ENCODE measurements at places on chromosomes 6 and 20.
A peak's percentile ranks its signal among the peaks of the same experiment; 100 is the strongest.

GRCh38 chr6:134166511-134167261 is 114.3 kb upstream of the SLC2A12 start:
- no peak for DNase-seq

DNA sequence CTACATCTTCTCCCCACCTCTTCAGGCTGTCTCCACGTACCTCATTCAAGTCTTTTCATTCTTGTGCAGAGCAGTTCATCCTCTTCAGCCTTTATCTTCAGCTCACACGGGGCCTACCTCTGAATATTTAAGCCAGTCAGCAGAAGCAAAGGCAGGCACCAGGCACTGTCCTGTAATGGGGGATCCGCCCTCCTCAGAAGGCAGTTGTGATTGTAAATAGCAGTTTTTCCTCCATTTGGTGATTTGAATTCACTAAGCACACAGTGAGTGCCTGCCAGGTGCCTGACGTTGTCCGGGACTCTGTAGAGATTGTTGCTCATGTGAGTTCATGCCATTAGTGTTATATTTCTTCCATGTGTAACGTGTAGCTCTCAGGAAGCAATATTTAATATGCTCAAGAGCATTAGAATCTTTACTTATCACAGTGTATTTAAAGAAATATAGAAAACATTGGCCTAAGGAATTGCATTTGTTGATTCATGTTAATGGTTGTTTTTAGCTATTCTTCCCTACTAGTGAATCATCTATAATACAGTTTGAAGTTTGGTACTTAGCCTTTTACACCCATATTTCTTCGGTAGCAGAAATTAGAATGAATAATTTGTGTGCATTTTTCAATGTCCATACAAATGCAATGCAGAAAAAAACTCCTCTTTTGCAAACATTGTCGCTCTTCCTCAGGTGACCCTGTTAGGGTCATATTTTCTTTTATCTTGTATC is 17.9 kb downstream of the BPHL start:
- no peak for DNase-seq

DNA sequence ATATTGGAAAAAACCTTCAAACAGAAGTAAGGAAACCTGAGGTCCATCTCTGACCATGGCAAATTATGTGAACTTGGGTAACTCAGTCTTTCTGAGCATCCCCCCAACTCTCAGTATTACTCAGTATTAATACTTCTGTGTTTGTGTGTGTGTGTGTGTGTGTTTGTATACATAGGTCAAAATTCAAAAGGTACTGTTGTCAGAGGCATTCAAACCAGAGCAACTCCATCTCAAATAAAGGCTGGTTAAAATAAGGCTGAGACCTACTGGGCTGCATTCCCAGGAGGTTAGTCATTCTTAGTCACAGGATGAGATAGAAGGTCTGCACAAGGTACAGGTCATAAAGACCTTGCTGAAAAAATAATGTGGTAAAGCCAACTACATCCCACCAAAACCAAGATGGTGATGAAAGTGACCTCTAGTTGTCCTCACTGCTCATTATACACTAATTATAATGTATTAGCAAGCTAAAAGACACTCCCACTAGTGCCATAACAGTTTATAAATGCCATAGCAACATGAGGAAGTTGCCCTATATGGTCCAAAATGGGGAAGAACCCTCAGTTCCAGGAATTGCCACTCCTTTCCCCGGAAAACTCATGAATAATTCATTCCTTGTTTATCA is 33.3 kb upstream of the SLC22A16 start:
- no peak for DNase-seq

DNA sequence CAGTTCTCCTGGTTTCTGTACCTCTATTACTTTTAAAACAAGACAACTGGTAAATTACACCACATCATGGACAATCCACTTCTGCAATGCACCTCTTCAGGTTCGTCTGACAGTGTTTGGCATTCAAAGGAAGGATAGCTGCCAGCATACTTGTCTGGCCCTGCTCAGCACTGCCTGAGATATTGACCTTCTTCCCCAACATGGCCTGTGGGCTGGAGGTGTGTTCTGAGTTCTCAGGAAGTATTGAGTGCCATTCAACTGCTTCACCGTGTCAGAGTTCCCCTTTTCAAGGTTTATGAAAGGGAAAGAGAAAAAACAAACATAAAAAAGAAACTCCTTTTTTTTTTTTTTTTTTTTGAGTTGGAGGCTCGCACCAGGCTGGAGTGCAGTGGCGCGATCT is 267.9 kb upstream of the SASH1 start:
- DNase-seq = no peak

- DNase-seq = no peak
Measured at GRCh38 chr6:7196019-7196402, 88.2 kb downstream of the RREB1 start.

GRCh38 chr6:100209323-100210136 is 215.5 kb upstream of the MCHR2 start:
- DNase-seq = no peak

DNA sequence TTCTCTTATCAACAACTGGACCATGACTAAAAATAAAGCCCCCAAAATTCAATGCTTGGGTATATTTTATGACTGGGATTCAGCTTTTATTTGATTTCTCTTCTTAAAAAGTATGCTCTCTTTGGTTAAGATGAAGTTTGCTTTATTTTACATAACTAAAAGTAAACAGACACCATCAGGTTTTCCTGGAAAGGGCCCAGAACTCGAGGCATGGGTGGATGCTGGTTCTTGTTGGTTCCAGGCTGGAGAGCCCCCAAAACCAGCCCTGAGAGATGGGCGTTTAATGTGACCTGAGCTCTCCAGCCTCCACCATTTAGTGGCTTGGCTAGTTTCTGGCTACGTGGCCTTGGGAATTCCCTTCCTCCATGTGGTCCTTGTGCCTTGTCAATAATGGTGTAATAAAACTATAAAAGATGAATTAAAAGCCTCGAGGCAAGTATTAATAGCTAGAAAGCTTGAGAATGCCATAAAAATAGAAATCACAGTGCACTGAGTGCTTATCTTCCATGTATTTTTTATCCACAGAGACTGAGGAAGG is 34.1 kb downstream of the BANF2 start:
- DNase-seq = no peak

GRCh38 chr6:159312206-159312605 is 143.0 kb downstream of the FNDC1 start:
- DNase-seq = no peak

GRCh38 chr6:169495601-169496000 is 206.2 kb downstream of the WDR27 start:
- no peak for DNase-seq

DNA sequence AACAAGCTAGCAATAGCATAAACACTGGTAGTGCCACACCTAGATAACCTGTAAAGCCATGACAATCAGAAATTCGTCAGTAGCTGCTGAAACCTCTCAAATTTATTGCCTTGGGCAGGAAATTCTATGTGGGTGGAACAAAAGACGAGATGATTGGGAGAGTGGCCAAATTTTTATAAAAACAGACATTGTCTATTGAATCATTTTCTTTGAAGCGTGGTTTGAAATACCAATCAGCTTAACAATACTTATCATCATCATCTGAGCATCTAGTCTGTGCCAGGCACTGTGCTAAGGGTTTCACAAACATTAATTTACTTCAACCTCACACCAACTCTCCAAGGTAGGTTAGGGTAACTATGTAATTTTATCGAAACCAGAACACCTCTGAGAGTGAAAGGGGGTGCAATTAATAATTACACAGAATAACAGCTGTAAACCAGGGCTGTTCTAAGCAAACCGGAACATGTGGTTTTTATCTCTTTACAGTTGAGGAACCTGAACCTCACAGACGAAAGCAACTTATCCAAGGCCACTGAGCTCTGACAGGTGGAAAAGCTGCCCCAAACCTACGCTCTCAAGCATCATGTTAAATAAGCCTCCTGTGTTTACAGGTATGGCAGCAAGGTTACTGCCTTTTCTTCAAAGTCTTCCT is 43.4 kb downstream of the NHSL1 start:
- peak; percentile 70 for DNase-seq

GRCh38 chr20:47348539-47349142 is 7.9 kb downstream of the ZMYND8 start:
- peak; percentile 35 for DNase-seq

DNA sequence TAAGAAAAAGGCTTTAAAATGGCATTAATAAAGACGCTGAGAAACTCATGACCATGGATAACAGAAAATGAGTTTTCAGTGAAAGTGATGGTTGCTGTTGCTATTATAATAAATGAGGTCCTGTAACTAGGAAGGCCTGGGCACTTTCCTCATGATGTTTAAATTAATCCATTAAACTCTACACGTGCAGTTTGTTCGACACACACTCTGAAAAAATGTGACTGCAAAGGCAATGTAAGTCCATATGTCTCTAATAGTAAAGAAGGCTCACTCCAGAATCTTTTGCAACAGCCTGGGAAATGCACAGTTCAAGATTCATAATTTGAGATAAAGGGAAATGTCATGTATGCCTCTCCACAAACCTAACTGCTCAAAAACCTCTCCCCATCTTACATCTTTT is 153.4 kb downstream of the COL12A1 start:
- DNase-seq = no peak

DNA sequence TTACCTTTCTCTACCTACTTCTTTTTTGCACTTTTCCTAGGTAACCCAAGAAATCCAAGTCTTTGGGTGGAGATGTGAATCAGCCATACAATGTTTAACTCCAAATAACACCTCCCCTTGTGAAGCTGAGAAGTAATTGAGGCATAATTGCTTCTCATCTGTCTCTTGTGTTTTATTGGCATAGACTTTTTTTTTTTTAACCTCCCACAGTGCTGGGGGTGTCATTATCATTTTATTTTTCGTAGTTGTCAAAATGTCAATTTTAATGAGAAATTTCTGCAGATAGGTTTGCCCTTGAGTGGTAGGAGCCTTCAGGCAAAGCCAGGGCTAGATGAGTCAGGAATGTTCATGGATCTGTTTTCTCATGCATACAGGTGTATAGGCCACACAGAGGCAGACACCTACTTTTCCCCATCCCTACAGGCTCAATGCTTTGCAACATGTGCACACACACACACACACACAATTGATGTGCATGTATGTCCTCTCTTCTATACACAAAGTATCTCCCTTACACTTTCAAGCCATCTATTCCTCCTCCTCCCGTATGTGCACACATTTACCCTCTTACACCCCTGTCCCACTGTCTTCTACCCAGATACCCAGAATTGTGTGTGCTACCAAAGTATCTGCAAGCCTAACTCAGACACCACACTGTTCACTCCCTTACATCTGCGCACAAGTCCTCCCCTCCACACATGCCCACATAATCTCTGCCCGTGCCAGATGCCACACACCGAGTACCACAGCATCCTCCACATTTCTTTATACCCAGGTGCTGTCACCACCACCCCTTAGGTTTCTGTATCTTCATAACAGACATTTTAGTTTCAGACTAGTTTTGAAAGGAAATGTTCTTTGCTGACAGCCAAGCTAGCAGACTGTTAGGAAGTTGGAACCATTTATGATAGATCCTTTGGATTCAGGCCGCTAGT is 22.0 kb downstream of the RALY start:
- no peak for DNase-seq

GRCh38 chr6:143700684-143701348 is 23.1 kb downstream of the PHACTR2 start:
- DNase-seq = no peak

DNA sequence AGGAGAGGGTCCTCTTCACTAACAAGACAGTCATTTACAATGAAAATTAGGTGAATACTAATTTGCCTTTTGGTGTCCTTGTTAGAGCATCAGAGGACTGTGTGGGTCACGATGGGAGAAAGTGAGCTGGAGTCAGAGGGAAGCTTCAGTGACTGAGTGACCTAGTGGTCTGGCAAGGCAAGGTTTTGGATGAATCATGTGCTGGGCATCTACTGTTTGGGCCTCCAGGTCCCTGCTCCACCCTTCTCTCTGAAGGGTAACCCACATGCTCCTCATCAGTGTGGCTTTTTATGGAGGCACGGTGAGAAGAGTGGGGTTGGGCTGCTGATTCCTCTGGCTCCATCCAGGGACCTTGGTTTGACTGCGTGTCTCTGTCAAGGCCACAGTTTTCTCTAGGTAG is 60.5 kb upstream of the EXOC2 start:
- no peak for DNase-seq

GRCh38 chr6:135905604-135906300 is 54.3 kb downstream of the PDE7B start:
- DNase-seq = no peak

DNA sequence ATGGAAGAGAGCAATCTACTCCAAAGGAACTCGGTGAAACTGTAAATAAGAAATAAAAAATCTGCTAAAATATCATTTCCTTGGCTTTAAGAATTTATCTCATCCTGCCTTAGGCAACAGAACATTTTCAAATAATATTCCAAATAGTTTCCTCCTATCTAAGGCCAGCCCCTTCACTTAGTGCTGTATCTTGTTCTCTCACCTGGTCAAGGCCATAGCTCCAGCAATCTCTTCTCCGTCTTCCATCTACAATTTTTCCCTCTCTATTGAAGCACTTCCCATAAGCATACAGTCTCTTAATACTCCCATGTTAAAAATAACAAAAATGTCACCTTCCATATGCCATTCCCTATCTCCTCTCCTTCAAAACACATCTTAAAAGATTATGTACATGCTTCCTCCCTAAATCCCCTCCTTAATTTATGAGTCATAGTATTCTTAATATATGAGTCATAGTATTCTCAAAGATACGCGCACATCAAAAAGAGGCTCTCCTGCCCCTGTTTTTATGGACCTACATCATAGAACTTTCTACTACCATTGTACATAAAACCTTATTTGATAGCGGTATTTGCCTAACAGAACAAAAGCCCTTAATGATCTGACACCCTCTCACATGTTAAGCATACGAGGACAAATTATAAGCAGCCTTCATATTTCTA is 146.9 kb downstream of the PDE10A start:
- no peak for DNase-seq

- no peak for DNase-seq
Measured at GRCh38 chr20:2762578-2763131, 37.8 kb downstream of the CPXM1 start.

GRCh38 chr6:36334832-36335459 is 1.7 kb downstream of the BNIP5 start:
- DNase-seq = no peak

- DNase-seq = no peak
Measured at GRCh38 chr6:148868314-148868713, 121.5 kb downstream of the UST start.

DNA sequence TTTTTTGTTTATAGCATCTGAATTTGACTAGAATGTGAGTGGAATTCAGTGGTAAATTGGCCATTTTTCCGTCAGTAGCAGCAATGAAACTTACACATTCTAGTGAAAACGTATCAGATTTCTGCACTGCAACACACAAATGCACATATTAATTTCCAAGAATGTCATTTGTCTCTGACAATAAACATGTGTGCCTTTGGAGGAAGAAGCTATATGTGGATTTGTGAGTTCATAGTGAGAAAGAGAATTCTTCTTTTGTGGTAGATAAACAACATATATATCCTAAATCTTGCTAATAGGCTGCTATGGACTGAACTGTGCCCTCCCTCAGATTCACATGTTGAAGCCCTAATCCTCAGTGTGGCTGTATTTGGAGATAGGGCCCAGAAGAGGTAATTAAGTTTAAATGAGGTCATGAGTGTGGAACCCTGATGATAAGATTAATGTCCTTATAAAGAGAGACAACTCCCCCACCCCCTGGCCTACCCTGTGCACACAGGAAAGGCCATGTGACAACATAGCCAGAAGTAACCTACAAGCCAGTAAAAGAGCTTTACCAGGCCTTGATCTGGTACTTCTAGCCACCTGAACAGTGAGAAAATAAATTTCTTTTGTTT is 200.2 kb upstream of the EYA4 start:
- no peak for DNase-seq
